ENCODE measurements at places on chromosomes 16 and 17.

GRCh38 chr17:38454532-38454931 is 26.3 kb downstream of the ARHGAP23 start:
- no peak for DNase-seq

GRCh38 chr17:29613856-29614255 is 8.9 kb downstream of the CORO6 start:
- no peak for DNase-seq

DNA sequence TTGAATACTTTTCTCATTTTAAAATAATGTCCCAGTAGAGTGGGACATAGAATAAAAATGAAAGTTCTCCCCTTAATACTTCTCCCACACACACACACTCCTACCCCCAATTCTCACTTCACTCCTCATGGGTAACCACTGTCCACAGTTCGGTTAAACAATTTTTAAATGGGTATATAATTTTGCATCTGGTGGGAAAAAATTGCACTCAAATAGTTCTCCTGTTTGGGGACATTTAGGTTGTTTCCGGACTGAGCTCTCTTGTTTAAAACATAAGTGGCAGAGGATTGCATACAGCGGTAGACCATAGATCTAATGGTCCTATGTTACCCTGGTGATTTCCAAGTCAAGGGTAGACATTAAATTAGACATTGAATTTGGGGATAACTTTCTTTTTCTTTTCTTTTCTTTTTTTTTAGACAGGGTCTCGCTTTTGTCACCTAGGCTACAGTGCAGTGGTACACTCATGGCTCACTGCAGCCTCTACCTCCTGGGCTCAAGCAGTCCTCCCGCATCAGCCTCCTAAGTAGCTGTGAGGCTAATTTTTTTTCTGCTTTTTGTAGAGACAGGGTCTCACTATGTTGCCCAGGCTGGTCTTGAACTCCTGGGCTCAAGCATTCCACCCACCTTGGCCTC is 138.3 kb downstream of the SOCS1 start:
- no peak for DNase-seq

- DNase-seq = no peak
Measured at GRCh38 chr16:87436225-87437172, 44.4 kb downstream of the MAP1LC3B start.

DNA sequence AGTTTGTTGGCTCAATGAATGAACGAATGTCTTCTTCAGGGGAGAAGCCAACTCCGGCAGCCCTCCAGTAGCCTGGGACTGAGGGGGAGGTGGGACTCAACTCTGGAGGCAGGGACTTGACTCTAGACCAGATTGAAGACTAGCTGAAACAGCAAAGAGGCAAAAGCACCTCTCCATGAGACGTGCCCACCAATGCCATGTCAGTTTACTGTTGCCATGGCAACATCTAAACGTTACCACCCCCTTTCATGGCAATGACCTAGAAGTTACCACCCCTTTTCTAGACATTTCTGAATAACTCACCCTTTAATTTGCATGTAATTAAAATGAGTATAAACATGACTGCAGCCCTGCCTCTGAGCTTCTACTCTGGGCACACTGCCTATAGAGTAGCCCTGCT is 91.8 kb downstream of the ASIC2 start:
- DNase-seq = no peak

- DNase-seq = peak; percentile 82
Measured at GRCh38 chr16:2520097-2520783, at the start of gene AMDHD2. Gene AMDHD2 (plus strand): TSS chr16:2520371. CDS start chr16:2520459, 88 bp downstream.

GRCh38 chr16:81455006-81455405 is 10.4 kb downstream of the CMIP start:
- DNase-seq = no peak

DNA sequence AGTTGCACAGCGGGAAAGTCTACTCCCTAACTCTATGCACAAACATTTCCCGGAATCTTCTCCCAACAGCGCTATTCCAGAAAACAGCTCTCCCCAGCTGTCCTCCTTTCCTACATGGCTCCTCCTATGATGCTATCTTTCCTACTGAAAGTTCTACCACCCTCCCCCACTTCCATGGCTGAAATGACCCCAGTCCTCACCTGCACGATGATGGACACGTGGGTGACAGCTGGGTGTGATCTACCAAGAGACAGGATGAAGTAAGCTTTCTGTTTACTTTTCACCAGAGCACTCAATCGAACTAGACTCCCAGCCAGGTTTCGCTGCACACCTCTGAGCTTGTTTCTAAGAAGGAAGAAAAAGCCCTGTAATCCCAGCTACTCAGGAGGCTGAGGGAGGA is 10.7 kb downstream of the CTC1 start:
- DNase-seq = no peak

DNA sequence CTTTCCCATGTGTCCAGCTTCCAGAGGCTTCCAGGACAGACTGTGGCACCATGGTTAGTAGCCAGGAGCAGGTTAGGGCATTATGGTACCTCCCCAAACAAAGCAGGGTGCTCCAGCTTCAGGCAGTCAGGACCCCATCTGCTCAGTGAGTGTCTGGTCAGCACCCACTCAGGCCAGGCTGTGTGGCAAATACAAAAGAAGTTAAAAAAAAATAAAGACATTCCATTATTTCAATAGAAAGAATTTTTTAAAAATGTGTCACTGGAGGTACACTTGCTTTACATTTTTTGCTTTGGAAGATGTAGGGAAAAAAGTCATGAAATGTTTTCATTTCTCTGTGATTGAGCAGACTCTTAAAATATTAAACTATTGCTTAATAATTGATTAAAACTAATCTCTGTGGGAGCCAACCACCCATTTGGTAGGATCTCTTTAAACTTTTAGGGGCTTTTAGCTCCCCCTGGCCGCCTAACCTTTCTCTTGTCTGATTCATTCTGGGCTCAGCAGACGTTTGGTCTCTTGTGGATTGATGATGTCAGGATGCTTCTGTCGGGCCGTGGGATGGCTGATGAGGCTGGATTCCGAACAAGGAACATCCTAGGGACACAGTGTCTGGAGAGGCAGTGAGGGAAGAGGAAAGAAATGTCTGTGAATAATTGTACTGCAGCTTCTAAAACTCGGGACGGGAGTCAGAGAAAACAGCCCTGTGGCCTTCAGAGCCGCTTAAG is 28.4 kb upstream of the NPTX1 start:
- DNase-seq = no peak

- DNase-seq = no peak
Measured at GRCh38 chr16:81996664-81997509, 14.4 kb downstream of the SDR42E1 start.

DNA sequence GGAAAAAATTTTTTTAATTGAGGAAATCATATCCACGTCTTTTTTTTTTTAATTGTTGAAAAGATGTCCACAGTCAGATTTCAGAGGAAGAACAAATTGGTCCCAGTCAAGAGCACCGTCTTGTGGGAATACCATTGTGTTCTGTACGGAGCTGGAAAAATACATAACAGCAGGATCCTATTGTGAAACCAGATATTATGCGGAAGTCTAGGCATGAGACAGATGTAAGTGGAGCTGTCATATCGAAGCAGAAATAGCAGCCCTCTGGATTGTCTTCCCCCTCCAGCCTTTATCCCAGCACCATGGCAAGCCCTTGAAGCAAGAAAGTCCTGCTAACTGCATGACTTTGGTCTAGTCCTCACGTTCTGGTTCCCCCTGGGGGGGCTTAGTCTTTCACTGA is 391.6 kb upstream of the ASIC2 start:
- no peak for DNase-seq

DNA sequence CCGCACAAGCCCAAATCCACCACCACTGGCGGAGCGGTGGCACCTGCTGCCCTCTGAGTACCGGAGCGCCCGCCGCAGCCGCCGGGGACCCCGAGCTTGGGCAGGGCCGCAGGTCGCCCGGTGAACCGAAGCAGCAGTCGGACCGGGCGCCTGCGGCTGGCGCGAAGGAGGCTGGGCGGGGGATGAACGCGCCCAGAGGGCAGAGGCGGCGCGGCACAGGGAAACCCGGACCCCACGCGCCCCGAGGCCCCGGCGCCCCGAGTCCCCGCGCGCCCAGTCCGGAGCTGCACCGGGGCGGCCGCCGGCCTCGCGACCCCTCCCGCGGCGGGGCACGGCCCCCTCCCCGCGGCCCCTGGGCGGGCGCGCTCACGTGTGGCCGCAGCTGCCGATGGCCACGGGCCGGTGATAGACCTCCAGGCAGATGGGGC is 393 bp downstream of the RNF166 start:
- no peak for DNase-seq

DNA sequence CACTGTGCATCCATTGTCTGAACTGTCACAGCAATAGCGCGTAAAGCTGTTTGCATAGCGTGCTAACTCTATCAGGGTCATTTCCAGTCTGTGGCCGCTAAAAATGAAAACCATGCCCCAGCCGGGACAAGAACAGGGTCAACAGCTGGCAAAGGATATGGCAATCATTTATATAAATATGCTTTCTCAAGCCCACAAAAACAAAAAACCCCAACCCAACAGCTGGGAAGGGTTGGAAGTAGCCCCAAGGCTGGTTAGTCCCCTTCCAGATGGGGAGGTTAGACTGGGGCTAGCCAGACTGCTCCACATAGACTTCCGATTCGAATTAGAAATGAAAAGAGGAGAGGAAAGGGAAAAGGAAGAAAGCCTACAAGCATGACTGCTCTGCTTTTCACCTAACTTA is 203.3 kb upstream of the TBX2 start:
- no peak for DNase-seq

DNA sequence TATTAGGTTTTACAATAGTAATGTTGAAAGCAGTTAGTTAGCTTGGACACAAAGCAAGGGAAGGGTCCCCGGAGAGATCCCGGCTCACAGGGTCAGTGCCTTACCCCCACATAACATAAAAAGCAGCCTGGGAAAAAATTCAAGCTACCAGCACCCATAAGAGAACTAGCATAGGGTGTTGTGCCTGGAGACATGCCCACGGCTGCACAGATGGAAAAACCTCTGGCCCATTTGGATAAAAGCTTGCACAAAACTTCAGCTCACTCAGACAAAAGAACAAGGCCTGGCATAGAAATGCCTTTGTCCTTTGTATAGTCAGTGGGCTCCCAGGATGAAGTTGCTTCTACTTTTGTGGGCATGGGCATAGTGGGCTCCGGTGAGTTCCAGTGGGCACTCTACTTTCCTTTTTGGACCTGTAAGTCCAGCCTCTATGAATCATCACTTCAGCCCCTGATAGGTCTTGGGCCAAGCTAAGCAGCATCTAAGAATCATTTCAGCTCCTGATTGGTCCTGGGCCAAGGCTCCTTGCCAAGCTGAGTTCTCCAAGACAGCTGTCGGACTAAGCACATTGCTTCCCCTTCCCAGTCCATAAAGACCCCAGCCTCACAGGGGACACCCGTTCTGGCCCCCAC is 1.3 kb upstream of the RDM1 start:
- no peak for DNase-seq

GRCh38 chr16:68342620-68343019 is 31.8 kb downstream of the PRMT7 start:
- no peak for DNase-seq

DNA sequence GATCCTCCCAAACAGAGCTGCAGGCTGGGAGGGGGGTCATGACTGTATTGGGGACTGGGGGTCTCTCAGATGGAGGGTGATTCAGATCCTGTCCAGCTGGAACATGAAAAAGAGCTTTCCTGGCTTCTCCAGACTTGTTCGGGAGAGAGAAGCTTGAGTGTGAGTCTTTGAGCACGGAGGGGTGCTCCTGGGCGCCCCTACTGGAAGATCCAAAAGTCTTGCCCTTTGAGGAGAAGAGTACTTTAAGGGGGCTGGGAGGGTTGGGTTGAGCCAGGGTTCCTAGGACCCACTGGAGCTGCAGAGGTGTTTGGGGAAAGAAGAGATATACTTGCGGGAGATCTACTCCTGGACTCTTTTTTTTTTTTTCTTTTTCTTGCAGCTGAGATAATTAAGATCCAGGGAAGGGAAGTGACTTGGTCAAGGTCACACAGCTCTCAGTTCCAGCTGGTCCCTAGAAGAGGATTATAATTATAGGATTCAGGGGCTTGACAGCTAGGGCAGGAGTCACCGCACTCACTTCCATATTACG is 8.4 kb downstream of the RARA start:
- DNase-seq = no peak
